ENCODE measurements at places on chromosomes 2 and 18.

DNA sequence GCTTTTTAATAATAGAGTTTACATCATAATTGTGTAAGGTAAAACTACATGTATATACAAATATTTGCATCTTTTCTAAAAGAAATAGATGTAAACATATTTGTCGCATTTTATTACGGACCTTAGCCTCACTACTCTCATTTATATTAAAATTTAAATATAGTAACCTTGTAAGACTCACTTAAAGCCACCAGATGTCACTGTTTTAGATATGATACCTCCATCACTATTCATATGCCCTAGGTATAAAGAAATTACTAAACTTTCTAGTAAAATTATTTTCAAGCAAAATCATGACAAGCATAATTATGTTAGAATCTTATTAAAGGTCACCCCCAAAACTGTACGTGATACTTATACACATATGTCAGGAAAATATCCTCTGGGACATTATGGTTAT lies 674.3 kb upstream of the REG3G start:
- no peak for DNase-seq

DNA sequence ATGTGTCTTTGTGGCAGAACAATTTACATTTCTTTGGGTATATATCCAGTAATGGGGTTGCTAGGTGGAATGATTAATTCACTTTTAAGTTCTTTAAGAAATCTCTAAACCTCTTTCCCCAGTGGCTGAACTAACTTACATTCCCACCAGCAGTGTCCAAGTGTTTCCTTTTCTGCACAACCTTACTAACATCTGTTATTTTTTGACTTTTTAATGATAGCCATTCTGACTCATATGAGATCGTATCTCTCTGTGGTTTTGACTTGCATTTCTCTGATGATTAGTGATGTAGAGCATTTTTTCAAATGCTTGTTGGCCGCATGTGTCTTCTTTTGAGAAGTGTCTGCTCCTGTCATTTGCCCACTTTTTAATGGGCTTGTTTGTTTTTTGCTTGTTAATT lies 43.1 kb upstream of the PTH2R start:
- peak; percentile 78 for DNase-seq

DNA sequence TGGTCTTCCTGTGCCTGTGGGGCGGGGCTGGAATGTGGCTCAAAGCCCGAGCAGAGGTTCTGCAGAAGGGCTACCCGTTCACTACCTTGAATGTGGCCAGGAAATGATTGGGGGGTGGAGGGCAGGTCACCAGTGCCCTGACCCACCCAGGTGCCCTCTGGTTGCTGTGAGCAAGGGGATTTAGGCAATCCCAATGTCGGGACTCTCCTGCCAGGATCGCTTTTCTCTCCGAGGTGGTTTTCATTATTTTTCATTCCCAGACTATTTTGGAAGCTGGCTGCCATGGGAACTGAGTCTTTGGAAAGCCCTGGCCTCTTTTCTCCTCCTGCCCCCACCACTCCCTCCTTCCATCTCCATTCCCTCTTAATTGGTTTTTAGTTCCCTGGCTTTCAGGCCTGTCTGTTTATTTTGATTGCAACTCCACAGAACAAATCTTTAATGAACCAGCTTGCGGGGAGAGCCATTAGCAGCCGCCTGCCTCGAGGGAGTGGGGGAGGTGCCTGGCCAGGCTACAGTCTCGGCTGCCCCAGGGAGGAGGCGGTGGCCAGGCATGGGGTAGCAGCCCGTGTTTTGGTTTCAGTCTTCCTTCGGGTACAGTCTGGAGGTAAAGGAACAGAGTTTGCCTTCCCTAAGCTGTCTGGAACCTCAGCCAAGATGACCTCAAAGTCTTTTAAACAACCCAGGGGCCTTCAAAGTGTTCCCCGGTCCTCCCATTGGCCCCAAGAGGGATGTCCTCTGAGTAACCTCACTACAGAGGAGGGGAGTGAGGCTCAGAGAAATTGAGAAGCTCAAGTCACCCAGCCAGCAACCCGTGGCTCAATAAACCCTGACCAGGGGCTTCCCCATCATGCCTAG lies 114.4 kb upstream of the HAAO start:
- peak; percentile 62 for DNase-seq

GRCh38 chr2:128319631-128320191 lies 1.0 kb upstream of the HS6ST1 start:
- no peak for DNase-seq

DNA sequence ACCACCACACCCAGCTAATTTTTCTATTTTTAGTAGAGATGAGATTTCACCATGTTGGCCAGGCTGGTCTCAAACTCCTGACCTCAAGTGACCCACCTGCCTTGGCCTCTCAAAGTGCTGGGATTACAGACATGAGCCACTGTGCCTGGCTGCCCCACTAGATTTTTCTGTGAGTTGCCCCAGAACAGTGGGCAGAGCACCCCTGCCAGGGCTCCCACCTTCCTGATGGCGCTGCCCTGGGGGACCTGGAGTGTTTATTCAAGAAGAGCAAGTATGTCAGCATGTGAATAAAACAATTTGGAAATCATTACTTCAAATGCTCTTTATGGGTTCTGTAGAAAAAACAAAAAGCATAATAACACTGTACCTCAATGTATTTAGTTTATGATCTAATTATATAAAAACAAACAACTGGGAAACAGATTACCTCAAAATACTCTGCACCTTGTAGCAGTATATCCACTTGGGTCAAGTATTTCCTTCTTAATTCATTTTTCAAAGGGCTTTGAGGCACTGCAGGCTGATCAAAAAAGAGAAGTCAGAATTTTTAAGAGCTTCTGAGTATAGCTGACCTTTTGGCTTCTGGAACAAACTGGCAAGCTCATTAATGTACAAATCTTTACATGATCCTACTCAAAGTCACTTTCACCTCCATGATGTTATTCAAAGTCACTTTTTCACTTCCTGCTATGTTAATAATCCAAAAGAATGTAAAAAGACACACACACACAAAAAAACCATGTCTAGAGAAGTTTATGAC lies 8.9 kb downstream of the HJURP start:
- DNase-seq = no peak

GRCh38 chr2:144452989-144453336 lies 67.0 kb downstream of the ZEB2 start:
- no peak for DNase-seq

- no peak for DNase-seq
Observed at GRCh38 chr18:390741-391478, 109.6 kb downstream of the COLEC12 start.

DNA sequence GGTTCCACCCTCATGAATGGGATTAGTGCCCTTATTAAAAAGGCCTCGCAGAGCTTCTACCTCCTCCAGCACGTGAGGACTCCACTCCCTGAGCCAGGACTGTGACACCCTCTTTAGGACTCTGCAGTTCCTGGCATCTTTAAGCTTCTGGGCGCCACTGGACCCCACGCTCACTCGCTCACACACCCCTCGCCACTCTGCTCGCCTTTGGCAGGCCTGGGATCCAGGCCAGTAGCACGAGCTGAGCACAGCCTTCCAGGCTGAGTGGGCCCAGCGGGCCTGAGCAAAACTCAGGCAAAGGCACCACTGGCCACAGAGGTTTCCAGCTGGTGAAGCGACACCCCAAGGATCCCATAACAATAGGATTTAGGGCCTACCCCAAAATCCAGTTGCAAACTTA lies 107.9 kb upstream of the GPC1 start:
- no peak for DNase-seq

Data from fibroblast of skin of back (primary cell).